ENCODE measurements at places on chromosomes 2 and 18. TPM values are rescaled to one million over a fixed set of nuclear protein-coding genes. Genes with fewer than 3 reads are reported as not detected.

DNA sequence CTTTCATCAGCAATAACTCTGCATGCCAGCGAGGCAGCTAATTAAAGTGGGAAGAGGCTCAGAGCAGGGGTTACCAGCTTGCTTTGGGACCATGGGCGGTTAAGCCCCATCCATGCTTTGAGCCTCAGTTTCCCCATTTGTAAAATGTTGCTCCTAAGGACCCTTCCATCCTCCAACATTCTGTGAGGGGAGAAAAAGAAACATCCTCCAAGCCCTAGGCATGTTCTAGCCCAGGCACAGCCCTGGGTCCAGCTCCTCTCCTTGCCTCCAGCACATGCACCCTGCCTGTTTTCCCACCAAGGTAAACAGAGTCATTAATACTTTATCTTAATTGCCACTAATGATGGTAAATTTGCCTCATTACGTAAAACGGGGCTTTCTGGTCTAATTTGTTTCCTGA, 113.3 kb upstream of the MYCN start:
- H3K27me3 ChIP-seq = peaks cover 3% of the 10 kb centered on the region
- H3K36me3 ChIP-seq = no peaks in the 10 kb centered on the region
- H3K4me3 ChIP-seq = no peak overlapping the region
- no peak overlapping the region for H3K27ac ChIP-seq
- DNase-seq = no peak
- peaks cover 9% of the 10 kb centered on the region for H3K4me1 ChIP-seq

Gene ACVR1C
- total RNA-seq = 1.9 TPM

GRCh38 chr2:228548230-228548629, 366.7 kb upstream of the SPHKAP start:
- no peaks in the 10 kb centered on the region for H3K4me1 ChIP-seq
- no peak overlapping the region for H3K4me3 ChIP-seq
- no peak for DNase-seq
- no peak overlapping the region for H3K27ac ChIP-seq
- H3K27me3 ChIP-seq = no peaks in the 10 kb centered on the region

DNA sequence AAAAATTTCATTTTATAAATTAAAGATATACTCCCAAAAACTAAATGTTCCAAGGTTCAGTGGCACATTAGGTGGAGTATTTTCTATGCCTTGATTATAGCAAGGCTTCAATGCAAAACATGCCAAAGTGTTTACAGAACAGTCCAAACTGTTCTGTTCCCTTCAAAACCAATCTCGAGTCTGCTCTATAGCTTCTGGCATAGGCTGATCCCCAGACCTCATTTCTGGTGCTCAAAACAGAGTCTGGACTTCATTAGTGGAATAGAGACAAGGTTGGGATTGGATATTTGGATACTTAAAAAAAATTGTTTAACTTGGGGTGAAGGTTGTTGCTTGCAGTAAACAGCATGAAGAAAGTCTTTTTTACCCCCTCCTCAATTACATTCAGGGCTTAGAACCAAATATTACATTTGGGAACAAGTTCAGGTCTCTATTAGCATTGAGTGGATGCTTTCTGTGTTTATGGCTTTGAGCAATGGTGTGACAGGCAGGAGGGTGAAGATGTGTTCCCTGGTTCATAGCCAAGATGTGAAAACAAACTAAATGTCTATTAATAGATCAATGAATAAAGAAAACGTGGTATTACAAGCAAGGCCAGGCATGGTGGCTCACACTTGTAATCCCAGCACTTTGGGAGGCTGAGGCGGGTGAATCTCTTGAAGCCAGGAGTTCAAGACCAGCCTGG, 208.1 kb upstream of the RND3 start:
- H3K27me3 ChIP-seq = no peaks in the 10 kb centered on the region
- no peak overlapping the region for H3K27ac ChIP-seq
- no peaks in the 10 kb centered on the region for H3K36me3 ChIP-seq
- H3K4me1 ChIP-seq = no peaks in the 10 kb centered on the region
- H3K4me3 ChIP-seq = no peak overlapping the region

DNA sequence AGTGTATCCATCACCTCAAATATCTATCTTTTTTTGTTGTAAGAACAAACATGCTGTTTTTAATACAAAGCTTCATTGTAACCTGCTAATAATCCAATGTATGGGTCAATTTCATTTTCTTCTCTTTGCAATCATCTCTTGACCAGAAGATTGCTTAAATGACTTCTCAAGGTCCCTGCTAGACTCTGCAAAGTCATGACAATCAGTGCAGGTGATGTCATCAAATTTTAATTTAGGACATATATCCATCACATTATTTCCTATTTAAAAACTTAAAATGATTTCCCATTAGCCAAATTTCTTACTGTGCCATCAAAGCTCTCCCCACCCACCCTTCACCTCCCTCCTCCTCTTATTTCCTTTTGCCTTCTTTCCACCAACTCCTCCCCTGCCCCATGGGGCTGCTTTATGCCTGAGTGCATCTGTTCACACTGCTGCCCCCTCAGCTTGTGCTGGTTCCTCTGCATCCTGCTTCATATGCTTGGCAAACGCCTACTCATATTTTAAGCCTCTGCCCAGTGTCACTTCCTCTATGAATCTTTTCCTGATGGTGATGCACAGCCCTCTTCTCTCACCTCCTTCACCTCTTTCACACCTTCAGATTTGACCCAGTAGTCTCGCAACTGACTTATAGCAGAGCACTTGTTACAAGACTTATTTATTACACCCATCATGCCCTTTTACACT, 20.3 kb downstream of the PLEK start:
- no peaks in the 10 kb centered on the region for H3K4me1 ChIP-seq
- H3K4me3 ChIP-seq = no peak overlapping the region
- no peaks in the 10 kb centered on the region for H3K27me3 ChIP-seq
- H3K27ac ChIP-seq = no peak overlapping the region
- H3K36me3 ChIP-seq = no peaks in the 10 kb centered on the region

Gene LHCGR
- not detected for total RNA-seq

DNA sequence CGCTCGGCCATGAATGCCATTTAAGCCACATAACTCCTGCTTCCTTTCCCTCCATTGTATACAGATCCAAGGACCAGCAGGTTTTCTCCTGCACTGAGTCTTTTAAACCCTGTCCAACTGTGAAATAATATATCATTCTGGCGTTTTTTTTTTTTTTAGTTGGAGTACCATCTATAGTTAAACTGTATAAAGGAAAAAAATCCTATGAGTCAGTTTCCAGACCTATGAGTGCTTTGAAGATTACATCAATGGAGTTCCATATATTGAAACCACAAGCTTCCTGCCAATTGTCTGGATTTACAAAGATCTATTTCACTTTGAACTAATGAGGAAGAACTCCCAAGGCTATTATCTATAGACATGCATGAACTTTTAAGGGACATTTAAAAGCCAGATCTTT, 2.4 kb upstream of the MALT1 start:
- no peak overlapping the region for H3K27ac ChIP-seq
- no peak for DNase-seq
- H3K4me1 ChIP-seq = peaks cover 24% of the 10 kb centered on the region
- no peak overlapping the region for H3K4me3 ChIP-seq

Gene DES
- total RNA-seq = 100 TPM

- no peaks in the 10 kb centered on the region for H3K36me3 ChIP-seq
- no peak overlapping the region for H3K4me3 ChIP-seq
- H3K4me1 ChIP-seq = no peaks in the 10 kb centered on the region
- H3K27me3 ChIP-seq = no peaks in the 10 kb centered on the region
These were observed 171.8 kb downstream of the UBE2E3 start for GRCh38 chr2:181152226-181152625.

DNA sequence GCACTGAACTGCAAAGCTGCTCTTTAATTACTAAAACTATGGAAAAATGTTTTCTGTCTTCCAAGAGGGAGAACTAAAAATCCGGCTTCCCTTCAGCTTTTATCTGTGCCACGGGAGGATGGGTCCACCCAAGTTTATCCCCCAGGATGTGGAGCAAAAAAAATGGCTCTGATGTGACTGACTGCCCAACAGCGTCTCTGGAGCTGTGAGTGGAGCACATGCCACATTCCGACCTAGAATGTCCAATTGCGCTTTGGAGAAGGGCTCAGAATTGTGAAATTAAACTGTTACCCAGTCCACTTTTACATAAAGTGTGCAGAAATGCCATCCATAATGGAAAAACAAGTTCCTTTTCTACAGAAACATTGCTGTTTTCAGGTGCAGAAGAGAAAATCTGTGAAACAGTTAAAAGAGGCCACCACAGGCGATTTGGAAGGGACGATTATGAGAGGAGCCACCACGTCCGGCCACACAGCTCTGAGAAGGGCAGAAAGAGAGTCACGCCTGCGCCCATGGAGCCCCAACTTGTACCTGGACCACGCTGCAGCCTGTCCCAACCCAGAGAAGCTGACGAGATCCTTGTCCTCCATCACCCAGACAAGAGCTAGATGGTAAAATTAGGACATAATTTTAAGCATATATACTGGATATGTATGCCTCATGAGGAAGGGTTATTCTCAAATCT, 99.9 kb upstream of the TPO start:
- H3K27ac ChIP-seq = no peak overlapping the region

DNA sequence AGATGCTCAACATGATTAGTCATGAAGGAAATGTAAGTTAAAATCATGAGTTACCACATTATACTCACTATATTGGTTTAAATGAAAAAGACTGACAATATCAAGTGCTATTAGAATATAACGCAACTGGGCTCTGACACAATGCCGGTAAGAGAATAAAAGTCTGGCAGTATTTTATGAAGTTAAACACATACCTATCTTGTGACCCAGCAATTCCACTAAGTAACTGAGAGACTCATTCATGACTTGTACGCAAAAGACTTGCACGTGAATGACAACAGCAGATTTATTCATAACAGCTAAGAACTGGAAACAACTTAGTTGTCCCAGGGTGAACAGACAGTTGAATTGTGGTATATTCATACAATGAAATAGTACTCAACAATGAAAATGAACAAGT, 342.1 kb downstream of the SLC4A3 start:
- no peaks in the 10 kb centered on the region for H3K4me1 ChIP-seq
- H3K27ac ChIP-seq = no peak overlapping the region
- H3K4me3 ChIP-seq = no peak overlapping the region
- DNase-seq = no peak
- H3K27me3 ChIP-seq = no peaks in the 10 kb centered on the region

Gene SLC16A14
- total RNA-seq = 13.0 TPM

GRCh38 chr18:73119574-73119973, 251.8 kb upstream of the NETO1 start:
- DNase-seq = no peak
- no peaks in the 10 kb centered on the region for H3K27me3 ChIP-seq
- H3K4me3 ChIP-seq = no peak overlapping the region
- no peaks in the 10 kb centered on the region for H3K4me1 ChIP-seq

Measured in suprapubic skin (tissue), 4 donors.